Activated CD8-positive, alpha-beta memory T cell treated with anti-CD3 and anti-CD28 coated beads for 4 hours (primary cell): ENCODE measurements at places on chromosomes 16 and 17.

DNA sequence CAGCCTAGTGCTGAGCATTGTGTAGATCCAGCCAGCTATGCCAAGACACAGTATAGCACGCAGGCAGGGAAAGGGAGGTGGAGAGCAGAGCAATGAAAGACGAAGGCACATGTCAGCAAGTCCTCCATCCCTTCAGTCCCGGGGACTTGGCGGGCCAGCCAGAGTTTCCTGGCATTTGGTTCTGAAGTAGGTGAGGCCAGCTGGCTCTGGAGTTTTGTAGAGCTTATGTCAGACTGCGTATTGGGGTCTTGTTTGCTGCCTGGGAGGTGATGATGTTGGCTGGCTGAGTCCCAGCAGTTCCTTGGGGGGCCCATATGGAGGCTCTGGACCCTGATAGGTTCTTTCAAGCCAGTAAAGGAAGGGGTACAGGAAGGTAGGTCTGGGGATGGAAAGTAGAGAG is 55.7 kb upstream of the AKTIP start:
- DNase-seq: no peak

GRCh38 chr16:71479420-71479819 is 9.7 kb downstream of the ZNF19 start:
- no peak for DNase-seq

GRCh38 chr17:67245694-67246402 is 852 bp upstream of the HELZ start:
- no peak for DNase-seq

- no peak for DNase-seq
These were observed 82.7 kb upstream of the PIRT start for GRCh38 chr17:10920558-10921108.

GRCh38 chr17:44000141-44000860 is 4.1 kb upstream of the NAGS start:
- DNase-seq: no peak

DNA sequence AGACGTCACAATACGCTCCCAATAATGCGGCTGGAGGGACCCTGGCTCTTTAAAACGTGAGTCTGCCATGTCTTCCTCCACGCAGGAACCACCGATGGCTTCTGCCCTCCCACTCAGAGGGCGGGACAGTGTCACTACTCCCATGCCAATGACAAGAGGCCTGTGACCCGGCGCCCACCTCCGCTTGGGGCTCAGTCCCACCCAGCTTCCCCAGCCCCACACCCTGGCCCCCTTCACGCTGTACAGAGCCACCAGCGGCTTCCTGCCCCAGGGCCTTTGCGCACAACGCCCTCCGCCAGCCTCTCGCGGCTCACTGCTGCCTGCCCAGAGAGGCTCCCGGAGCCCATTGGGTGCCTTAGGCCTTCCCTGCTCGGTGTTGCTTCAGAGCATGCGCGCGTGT is 29.5 kb upstream of the ZNF469 start:
- no peak for DNase-seq

- no peak for DNase-seq
These were observed 102.4 kb downstream of the ENGASE start for GRCh38 chr17:79176792-79177601.

GRCh38 chr16:27410761-27411160 is 8.8 kb downstream of the IL21R start:
- DNase-seq: no peak

GRCh38 chr16:31664683-31665482 is 137.2 kb downstream of the AHSP start:
- no peak for DNase-seq

GRCh38 chr17:63495491-63495890 is 18.6 kb downstream of the ACE start:
- DNase-seq: no peak

DNA sequence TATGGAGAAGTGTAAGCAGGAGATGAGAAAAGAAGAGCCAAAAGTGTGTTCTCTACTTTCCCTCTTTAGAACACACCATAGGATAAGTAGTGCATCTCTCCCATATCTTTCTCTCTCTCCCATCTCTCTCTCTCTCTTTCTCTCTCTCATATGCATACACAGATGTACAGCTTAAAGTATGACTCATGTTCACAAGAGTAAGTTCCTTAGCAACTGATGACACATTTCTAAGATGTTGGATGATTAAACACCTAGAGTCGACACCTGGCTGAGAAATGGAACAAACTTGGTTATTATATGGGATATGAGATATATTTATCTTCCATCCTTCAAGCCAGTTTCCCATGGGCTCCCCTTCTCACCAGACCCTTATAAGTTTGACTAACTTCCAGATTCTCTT is 113.5 kb downstream of the TMEM132E start:
- DNase-seq: no peak

DNA sequence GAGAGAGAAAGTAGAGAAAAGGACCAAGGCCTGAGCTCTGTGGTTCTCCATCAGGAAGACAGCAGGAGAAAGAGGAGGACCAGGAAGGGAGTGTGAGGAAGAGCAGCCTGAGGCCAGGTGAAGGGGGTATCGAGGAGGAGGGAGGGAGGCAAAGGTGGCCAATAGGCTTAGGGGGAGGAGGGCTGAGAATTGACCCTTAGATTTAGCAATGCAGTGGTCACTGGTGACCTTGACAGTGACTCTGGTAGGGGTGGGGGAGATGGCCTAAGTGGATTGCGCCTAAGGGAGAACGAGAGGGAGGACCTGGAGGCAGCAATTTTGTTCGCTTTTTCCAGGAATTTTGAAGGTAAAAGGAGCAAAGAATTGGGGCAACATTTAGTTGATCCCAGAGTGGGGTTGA is 5.4 kb upstream of the NAGS start:
- DNase-seq: no peak

GRCh38 chr16:72620853-72621252 is 427.1 kb downstream of the ZFHX3 start:
- DNase-seq: no peak
